ENCODE measurements at places on chromosomes 1 and 21. TPM values are rescaled to one million over a fixed set of nuclear protein-coding genes. Genes with fewer than 3 reads are reported as not detected.

- no peaks in the 10 kb centered on the region for H3K4me1 ChIP-seq
- DNase-seq, result no peak
- H3K4me3 ChIP-seq, result no peak overlapping the region
- H3K27ac ChIP-seq, result no peak overlapping the region
- no peaks in the 10 kb centered on the region for H3K27me3 ChIP-seq
Observed at GRCh38 chr1:242743983-242744780, 219.7 kb upstream of the PLD5 start.

DNA sequence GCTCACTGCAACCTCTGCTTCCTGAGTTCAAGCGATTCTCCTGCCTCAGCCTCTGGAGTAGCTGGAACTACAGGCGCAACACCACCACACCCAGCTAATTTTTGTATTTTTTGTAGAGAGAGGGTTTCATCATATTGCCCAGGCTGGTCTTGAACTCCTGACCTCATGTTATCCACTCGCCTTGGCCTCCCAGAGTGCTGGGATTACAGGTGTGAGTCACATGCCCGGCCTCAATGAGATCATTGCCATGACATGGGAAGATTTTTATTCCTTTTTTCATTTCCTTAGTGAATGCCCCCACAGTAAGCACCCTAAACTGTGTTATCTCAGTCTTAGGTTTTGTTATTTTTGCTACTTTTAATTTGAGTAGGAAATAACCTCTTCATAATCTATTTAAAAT, 977.9 kb downstream of the BRINP3 start:
- no peak overlapping the region for H3K27ac ChIP-seq
- H3K4me3 ChIP-seq, result no peak overlapping the region
- H3K4me1 ChIP-seq, result no peaks in the 10 kb centered on the region
- H3K36me3 ChIP-seq, result no peaks in the 10 kb centered on the region
- no peaks in the 10 kb centered on the region for H3K27me3 ChIP-seq

DNA sequence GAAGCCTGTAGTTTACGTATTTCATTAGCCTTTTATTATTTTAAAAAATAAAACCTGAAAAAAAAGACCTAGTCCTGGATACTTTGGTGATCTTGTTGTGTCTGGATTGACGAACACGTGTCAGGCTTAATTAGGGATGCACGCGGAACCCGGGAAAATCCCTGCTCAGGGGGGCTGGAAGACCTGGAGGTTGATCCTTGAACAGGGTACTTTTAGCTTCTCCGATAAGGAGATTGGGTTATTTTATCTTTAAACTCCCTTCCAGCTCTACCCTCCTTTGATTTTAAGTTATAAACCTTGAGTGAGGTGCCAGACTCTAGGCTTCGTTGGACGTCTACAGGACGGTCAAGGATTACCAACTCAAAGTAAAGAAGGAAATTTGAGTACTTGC, 552 bp upstream of the ZNF691 start:
- peak overlapping the region; percentile 98 for H3K4me3 ChIP-seq
- H3K4me1 ChIP-seq, result peaks cover 27% of the 10 kb centered on the region

DNA sequence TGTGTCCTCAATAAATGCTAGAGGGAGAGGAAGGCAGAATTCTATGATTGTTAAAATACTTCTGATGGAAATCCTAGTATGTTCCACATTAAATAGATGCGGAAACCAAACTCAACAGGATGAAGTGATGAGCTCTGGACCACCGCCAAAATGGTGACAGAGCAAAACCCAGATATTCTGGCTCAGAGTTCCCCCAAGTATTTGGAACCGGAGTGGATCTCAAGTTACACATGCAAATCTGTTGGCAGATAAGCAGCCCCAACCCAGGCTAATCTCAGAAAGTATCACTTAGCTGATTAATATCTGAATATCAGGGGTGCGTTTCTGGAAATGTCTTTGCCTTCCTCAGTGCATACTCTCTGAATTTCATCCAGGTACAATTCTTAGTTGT, 17.4 kb upstream of the GRHL3 start:
- H3K36me3 ChIP-seq, result no peaks in the 10 kb centered on the region
- H3K4me1 ChIP-seq, result no peaks in the 10 kb centered on the region
- H3K4me3 ChIP-seq, result no peak overlapping the region

- H3K4me1 ChIP-seq, result no peaks in the 10 kb centered on the region
- no peak overlapping the region for H3K4me3 ChIP-seq
- H3K27me3 ChIP-seq, result peaks cover 4% of the 10 kb centered on the region
Observed at GRCh38 chr1:221612047-221612777, 129.7 kb downstream of the DUSP10 start.

DNA sequence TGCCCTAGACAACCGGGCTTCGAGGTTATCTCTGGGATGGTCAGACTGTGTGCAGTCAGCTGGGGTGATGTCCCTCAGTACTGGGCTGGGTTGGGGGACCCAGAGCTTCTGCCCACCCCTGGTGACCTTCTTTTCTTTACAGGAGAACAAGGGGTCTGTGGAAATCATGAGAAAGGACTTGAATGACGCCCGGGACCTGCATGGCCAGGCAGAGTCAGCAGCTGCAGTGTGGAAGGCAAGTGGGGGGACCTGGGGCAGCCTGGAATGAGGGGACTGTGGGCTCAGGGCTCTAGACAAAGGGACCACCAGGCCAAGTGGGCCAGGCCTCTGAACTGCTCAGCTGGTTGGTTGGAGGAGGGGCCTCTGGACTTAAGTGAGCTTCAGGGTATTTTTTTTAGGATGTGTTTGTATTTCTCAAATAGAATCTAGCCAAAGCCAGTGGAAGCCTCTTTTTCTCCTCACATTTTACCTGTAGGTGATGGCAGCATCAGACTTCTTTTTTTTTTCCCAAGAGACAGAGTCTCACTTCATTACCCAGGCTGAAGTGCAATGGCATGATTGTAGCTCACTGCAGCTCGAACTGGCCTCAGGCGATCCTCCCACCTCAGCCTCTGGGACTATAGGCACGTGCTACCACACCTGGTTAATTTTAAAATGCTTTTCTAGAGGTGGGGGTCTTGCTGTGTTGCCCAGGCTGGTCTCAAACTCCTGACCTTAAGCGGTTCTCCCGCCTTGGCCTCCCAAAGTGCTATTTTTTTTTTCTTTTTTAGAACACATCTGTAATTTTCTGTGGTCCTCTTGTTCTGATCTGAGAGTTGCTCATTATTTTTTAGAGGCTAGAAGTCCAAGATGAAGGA, 1.9 kb downstream of the RNF187 start:
- H3K27me3 ChIP-seq, result no peaks in the 10 kb centered on the region
- peak overlapping the region; percentile 98 for H3K4me3 ChIP-seq
- peak overlapping the region; percentile 98 for H3K27ac ChIP-seq
- H3K4me1 ChIP-seq, result peaks cover 34% of the 10 kb centered on the region
- no peak for DNase-seq

DNA sequence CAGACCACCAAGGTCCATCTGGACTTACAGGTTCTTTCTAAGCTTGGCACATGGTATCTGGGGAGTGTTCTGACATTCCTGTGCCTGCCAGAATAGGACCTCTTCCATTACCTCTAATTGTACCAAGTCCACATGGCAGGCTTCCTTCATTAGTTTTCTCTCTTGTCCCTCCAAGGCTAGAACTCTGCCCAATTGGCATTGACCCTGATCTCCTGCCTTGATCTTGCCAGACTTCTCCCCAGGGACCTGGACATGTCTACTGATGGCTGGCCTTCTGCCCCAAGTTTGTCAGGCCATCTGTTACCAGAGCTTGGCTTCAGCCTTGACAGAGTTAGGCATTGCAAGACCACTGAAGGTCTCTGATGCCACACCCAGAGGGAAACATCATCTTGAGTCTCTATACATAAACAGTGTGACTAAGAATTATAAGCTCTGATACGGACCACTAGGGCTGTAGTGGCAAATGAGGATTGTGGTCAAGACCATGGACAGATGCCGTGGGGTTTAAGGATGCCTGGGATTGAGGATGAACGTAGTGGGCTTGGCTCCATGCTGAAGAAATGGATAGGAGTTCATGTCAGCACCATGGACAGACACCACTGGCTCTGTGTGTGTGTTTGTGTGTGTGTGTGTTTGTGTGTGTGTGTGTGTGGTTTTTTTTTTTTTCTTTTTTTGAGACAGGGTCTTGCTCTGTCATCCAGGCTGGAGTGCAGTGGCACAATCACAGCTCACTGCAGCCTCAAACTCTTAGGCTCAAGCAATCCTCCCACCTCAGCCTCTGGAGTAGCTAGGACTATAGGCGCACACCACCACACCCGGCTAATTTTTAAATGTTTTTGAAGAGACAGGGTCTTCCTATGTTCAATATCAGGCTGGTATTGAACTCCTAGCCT, 19.5 kb upstream of the PSMB2 start:
- peaks cover 12% of the 10 kb centered on the region for H3K27me3 ChIP-seq
- no peak overlapping the region for H3K27ac ChIP-seq
- H3K36me3 ChIP-seq, result no peaks in the 10 kb centered on the region
- no peak for DNase-seq

DNA sequence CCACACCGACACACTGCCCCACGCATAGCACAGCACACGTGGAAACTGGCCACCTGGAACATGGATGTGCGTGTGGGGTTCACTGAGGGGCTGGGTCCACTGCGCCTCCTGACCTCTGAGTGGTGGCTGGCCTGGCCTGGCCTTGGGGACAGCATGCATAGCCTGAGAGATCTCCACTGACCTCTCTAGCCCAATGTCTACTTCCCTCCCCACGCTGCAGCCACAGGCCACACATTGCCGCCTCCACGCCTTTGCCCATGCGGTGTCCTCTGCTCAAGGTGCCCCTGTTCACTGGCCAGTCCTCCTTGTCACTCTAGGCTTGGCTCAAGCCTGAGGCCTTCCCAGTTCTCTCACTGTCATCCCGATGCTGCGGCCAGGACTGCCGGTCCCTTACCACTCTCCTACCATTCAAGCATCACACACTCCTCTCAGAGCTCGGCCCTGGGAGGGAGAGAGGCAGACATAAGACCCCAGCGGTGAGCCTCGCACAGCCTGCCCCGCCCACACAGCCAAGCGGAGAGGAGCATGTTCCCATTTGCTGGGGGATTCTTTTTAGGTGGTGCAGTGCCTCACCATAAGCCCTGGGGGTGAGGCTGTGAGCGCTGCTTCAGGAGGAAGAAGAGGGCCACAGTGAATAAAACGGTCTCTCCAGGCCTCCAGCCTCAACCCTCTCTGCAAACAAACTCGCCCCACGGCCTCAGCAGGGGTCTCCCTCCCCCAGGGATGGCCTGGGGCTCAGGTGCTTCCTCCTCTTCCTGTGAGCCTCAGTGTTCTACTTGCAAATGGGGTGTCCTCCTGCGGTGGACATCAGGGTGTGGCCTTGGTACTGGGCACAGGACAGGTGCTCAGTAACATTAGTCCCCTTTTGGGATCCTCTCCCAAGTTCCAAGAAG, 80.8 kb downstream of the DMRTB1 start:
- no peak overlapping the region for H3K4me3 ChIP-seq
- no peaks in the 10 kb centered on the region for H3K4me1 ChIP-seq
- no peaks in the 10 kb centered on the region for H3K27me3 ChIP-seq

DNA sequence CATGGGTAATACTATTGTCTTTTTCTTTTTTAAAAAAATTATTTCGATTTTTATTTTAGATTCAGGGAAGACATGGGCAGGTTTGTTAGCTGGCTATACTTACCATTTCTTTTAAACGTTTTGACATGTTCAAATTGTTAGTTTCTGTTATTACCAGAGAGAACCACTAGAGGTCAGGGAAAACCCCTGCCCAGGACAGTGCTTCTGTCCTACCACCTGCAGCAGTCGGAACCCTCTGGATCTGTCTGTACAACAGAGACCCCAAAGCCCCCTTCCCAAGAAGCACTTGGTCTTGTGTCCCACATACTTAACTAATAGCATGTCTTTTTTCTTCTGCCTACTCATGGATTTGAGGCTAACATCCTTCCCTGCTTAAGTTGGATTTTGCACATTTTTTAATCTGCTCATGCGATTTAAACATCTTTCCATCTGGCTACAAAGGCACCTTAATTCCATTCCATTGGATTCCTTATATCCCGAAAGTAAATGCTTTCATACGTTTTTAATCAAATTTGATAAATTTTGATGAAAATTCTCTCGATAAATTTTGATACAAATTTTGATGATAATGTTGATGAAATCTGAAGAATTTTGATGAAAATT, 10.0 kb upstream of the C1orf115 start:
- H3K4me1 ChIP-seq, result no peaks in the 10 kb centered on the region
- H3K27ac ChIP-seq, result no peak overlapping the region
- peaks cover 6% of the 10 kb centered on the region for H3K27me3 ChIP-seq
- no peaks in the 10 kb centered on the region for H3K36me3 ChIP-seq

- no peak overlapping the region for H3K4me3 ChIP-seq
- no peak overlapping the region for H3K27ac ChIP-seq
- no peak for DNase-seq
- H3K36me3 ChIP-seq, result peaks cover 4% of the 10 kb centered on the region
- no peaks in the 10 kb centered on the region for H3K27me3 ChIP-seq
Observed at GRCh38 chr21:31201548-31201947, 142.5 kb downstream of the TIAM1 start.

- H3K4me1 ChIP-seq, result peaks cover 18% of the 10 kb centered on the region
- DNase-seq, result peak; percentile 84
- H3K4me3 ChIP-seq, result no peak overlapping the region
Observed at GRCh38 chr21:42593007-42593814, 60.2 kb upstream of the PDE9A start.

GRCh38 chr1:45615885-45616284, 8.0 kb downstream of the CCDC17 start:
- no peak overlapping the region for H3K27ac ChIP-seq
- no peaks in the 10 kb centered on the region for H3K27me3 ChIP-seq
- no peak for DNase-seq
- peaks cover 39% of the 10 kb centered on the region for H3K36me3 ChIP-seq
- H3K4me3 ChIP-seq, result no peak overlapping the region

DNA sequence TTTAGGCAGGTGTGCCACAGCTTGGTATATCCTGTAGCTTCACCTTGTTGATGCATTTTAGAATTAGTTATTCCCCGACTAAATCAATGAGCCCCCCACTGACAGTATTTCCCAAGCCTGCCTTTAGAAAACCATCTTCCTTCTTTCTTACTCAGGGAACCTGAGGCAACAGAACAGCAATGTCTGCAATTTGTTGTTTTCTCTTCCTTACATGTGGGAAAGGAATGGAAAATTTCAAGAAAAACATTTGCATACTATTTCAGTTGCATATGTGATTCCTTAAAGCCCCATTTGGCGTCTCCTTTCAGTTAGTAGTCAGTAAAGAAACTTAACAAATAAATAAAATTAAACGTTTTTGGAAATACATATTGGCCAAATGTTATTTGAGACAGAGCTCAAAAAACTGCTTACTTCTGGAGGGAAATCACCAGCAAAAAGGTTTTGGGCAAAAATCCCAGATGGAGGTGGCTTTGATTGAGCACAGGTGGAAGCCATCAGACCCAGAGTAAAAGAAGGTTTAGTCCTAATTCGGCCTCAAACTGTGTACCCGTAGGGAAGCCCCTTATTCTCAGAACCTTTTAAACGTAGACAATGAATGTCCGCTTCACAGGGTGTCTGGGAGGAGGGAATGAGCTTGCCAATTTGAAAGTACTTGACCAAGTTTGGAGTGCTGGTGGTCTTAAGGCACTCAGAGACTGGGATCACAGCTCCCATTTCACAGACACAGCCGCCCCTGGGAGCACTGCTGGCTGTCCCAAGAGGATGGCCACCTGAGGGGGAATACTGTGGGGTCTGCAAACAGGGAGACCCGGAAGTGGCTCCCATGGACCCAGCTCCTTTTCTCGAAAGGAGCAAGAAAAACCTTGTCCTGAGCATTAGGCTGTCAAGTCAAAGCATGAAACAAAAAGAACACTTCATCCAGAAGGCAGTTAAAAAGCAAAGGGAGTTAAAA, 9.4 kb downstream of the LHX4 start:
- H3K4me1 ChIP-seq, result peaks cover 8% of the 10 kb centered on the region
- H3K27me3 ChIP-seq, result peaks cover 86% of the 10 kb centered on the region
- DNase-seq, result no peak
- H3K36me3 ChIP-seq, result no peaks in the 10 kb centered on the region
- no peak overlapping the region for H3K27ac ChIP-seq
- H3K4me3 ChIP-seq, result no peak overlapping the region

GRCh38 chr1:52296345-52296744, 69.7 kb downstream of the CC2D1B start:
- H3K4me3 ChIP-seq, result no peak overlapping the region
- no peaks in the 10 kb centered on the region for H3K36me3 ChIP-seq
- DNase-seq, result no peak

Gene MPZL1
- total RNA-seq, result 8.5 TPM

Gene FCRL1
- total RNA-seq, result 0.50 TPM

Gene NUCKS1
- total RNA-seq, result 211 TPM
